AG04449 (cell line): ENCODE measurements at places on chromosomes 16 and 17.

DNA sequence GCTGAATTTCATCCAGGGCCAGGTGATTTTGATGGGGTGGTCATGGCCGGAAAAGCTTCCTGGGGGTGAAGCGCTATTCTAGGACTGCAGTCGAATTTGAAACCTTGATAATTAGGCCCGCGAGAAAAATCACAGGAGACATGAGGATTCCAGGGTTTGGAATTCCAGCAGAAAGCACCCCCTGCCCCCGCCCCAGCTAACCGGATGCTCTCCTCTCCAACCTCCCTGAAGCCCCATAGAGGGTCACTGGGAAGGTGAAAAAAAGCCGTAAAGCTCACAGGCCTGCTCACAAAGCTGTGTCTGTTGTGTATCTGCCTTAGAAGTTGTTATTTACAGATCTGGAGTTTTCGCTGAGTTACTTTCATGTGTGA is 1.2 kb upstream of the GINS2 start:
- DNase-seq: no peak

- DNase-seq: no peak
Measured at GRCh38 chr16:84750575-84750974, 50.8 kb downstream of the USP10 start.

GRCh38 chr17:69407759-69408158 is 6.7 kb upstream of the MAP2K6 start:
- no peak for DNase-seq

GRCh38 chr17:73262676-73263642 is 1.3 kb upstream of the CPSF4L start:
- no peak for DNase-seq

GRCh38 chr17:78558989-78559388 is 18.2 kb downstream of the DNAH17 start:
- DNase-seq: no peak

GRCh38 chr16:58299757-58300349 is 5.0 kb upstream of the PRSS54 start:
- DNase-seq: no peak

GRCh38 chr17:76701471-76701967 is 9.2 kb downstream of the MXRA7 start:
- DNase-seq: no peak

GRCh38 chr17:17395246-17395802 is 81.5 kb upstream of the MED9 start:
- DNase-seq: no peak

DNA sequence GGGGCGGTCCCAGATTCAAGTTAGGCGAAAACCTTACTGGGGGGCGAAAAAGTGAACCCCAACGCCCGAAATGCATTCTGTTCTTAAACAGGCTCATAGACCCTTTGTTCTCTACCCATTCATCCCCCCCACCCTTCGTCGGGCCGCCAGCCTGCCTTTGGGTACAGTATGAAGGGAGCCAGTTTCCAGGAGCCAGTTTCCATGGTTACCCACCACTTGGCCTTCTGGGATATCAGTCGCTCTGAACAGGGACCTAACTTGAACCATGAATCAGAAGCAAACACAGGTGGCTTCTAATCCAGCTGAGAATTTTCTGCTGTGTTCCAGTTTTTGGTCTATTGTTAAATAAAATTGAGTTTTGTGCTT is 532 bp downstream of the DHX40 start:
- DNase-seq: peak; percentile 10

- DNase-seq: no peak
Measured at GRCh38 chr17:56744721-56745120, 89.0 kb downstream of the C17orf67 start.
